ENCODE measurements at places on chromosomes 5 and 9.

GRCh38 chr9:98135558-98135934 lies 16.5 kb upstream of the TRIM14 start:
- no peak for DNase-seq

- no peak for DNase-seq
Observed at GRCh38 chr5:83162601-83163000, 85.3 kb downstream of the XRCC4 start.

DNA sequence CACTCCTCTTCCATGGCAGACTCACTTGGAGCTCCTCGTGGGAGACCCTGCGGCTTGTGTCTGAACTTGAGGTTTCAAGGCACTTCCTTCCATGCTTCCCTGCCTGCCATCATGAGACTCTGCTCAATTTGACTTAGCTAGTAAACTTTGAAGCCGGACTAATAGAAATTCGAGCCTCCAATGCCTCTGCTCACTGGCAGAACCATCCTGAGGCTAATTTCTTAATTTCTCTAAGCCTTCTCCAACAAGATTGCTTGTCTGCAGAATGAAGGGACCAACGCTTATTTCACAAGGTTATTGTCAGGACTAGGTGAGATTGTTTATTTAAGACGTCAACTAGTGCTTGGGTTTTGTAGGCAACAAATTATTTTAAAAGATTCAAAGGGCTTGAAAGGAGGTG lies 3.2 kb downstream of the POU4F3 start:
- DNase-seq, result no peak

DNA sequence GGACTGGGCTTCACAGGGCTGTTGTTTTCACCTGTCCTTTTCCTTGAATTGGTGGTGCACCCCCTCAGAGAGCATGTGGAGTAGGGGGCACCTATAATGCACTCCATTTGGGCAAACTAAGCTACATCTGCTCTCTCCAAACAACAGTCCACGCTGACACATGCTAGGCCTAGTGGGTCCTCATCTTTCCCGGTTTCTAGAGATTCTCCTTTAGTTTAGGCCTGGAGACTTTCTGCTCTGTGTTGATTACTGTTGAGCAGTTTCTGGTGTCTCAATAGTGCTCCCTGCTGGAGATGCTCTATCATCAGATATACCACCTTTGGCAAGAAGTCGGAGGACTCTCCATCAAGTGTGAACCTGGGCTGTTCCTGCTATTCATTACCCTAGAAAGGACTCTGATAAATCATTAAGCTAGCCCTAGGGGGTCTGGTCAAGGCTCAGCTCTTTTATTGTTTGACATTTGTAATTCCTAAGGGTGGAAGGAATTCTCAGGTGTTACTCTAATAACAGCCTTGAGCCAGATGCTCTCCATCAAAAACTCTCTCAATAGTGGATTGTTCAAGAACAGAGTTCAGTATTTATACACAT lies 64.0 kb upstream of the FYB1 start:
- DNase-seq, result no peak

- DNase-seq, result no peak
Observed at GRCh38 chr9:86242071-86242470, 17.4 kb downstream of the C9orf153 start.

GRCh38 chr5:61811052-61811451 lies 479.0 kb downstream of the ZSWIM6 start:
- no peak for DNase-seq

DNA sequence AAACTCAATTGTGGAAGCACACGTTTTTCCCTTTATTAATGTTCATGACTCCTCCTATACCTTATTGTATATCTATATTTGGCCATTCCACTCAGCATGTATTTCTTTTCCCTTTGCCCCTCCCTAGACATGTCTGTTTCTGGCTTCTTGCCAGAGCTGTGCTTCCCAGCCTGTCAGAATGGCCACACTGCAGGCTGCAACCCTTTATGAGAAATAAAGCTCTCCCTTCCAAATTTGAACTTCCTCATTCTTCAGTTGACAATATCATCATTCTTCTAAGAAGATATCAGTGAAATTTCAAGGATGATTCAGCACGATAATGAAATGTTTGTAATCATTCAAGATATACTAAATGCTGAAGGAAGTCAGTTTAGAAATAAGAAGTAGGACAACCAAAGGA lies 107.6 kb upstream of the PRSS3 start:
- DNase-seq, result no peak

DNA sequence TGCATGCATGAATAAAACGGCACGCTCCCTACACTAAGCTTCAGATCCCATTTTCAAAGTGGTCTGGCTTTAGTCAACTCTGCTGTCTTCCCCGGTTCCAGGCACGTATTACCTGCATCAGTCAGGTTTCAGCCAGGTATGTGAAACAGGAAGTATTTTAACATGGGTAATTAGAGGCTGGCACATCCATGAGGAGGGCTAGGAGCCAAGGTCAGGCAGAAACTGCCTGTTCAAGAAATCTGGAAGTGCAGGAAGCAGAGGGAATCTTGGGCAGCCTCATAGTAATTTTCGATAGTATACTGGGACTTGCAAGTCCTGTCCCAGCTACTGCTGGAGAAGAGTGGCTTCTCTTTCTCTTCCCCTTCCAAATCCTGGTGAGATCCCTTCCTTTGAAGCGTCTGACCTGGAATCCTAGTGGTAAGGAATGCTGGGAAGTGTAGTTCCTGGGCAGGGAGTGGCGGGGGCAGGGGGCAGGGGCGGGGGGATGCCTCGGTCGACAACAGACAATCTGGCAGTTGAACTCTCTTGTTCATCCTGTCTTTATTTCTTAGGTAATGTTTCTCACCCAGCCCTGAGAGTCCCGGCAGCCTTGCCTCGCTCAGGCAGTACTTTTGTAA lies 403.1 kb downstream of the TLE4 start:
- no peak for DNase-seq

GRCh38 chr9:21450733-21451394 lies 10.6 kb downstream of the IFNA1 start:
- DNase-seq, result no peak

- DNase-seq, result no peak
Observed at GRCh38 chr5:145324767-145325479, 510.2 kb downstream of the PRELID2 start.

- DNase-seq, result no peak
Observed at GRCh38 chr9:124261736-124262648, 4.2 kb downstream of the NEK6 start.

- no peak for DNase-seq
Observed at GRCh38 chr5:40991168-40991980, 79.8 kb downstream of the MROH2B start.

DNA sequence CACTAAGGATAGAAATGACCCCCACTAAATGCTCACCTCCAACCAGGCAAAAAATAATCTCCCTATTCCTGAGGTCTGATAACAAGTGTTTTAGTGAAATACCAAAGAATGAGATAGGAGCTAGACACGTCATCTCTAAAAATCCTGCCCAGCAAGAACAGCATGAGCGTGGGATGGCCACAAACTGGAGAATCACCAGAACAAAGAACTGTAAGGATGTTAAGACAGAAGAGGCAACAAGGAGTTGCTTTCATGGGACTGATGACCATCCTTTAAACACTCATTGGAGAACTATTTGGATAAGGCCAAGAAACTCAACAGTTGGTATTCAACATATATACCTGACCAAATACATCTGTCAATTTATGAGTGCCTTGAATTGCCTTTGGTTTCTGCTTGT lies 113.7 kb downstream of the RASEF start:
- no peak for DNase-seq

DNA sequence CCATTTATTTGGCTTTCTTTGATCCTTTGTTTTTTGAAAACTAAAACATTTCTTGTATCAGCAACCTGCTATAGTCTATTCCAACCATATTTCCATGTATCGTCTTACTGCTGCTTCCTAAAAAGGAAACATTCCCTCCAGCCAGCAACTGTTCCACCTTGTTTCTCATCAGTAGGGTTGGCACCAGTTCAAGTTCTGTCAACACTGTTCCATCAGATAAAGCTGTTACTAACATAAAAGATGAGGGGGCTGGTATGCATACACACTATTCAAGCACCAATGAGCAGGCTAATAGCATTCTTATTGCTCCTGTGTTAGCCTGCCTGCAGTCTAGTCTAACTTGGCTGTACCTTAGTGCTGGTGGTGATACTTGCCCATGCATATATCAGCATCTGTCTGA lies 178.3 kb downstream of the CWC27 start:
- no peak for DNase-seq

DNA sequence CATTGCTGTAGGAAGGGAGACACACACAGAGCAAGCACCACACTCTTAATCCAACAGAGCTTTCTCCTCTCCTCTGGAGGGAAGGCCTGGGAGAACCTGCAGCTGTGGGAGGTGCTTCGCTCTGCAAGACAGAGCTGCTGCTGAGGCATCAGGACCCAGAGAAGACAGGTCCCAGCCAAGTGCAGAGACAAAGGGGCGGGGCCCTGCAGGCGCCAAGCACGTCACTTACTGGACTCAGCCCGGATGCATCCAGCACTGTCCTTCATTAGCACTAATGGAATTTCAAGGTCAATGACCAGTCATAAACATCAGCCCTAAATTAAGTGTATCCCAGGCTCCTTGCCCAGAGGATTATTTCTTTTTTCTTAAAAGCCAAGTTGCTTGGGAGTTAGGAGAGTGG lies 337.1 kb upstream of the PANK3 start:
- DNase-seq, result no peak

GRCh38 chr5:2126512-2126911 lies 243.8 kb upstream of the IRX4 start:
- no peak for DNase-seq

DNA sequence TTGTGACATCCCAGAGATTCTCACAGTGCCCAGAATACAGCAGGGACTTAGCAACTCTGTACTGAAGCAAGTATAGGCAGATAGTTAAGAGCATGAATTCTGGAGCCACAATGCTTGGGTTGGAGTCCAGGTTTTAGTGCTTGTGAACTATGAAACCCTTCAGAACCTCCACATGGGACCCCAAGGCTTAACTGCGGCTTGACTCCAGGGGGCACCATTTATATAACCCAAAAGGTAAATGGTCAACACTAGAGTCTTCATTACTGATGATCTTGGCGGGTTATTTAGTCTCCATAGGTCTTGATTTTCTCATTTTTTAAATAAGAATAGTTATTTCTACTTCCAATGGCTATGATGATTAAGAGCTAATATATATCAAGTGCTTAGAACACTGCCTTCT lies 390.3 kb downstream of the TAF11L14 start:
- DNase-seq, result no peak

GRCh38 chr5:100519075-100519474 lies 16.1 kb upstream of the FAM174A start:
- no peak for DNase-seq

DNA sequence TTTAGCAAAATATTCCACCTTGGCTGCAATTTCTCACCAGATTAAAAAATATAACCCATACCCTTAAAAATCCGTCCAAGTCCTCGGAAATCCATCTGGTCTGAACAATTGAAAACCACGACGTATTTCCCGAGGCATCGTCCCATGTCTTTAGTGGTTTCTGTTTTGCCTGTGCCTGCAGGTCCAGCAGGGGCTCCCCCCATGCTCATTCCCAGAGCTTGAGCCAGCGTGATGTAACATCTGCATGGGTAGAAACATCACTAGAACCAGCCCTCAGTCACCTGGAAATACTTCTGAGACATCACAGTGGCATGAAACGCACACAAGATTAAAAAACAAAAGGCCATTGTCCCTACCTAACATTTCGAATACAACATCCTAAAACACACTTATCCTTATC lies 114.0 kb downstream of the DNAH5 start:
- no peak for DNase-seq

GRCh38 chr9:16100537-16101091 lies 547.8 kb downstream of the CCDC171 start:
- DNase-seq, result no peak

GRCh38 chr9:137785704-137786161 lies 91.8 kb upstream of the CACNA1B start:
- no peak for DNase-seq

GRCh38 chr5:107658528-107658927 lies 12.2 kb downstream of the EFNA5 start:
- no peak for DNase-seq

DNA sequence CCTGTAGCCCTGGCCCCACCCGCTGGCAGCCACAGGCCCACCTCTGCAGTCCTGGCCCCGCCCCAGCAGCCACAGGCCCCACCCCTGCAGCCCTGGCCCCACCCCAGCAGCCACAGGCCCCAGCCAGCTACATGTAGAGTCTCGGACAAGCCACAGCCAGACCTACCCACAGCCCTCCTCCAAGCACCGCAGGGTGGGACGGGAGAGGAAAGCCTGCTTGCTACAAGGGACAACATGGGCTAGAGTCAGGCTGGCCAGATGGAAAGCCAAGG lies 49.5 kb upstream of the SARDH start:
- no peak for DNase-seq

- no peak for DNase-seq
Observed at GRCh38 chr9:6667633-6668280, 22.2 kb upstream of the GLDC start.

DNA sequence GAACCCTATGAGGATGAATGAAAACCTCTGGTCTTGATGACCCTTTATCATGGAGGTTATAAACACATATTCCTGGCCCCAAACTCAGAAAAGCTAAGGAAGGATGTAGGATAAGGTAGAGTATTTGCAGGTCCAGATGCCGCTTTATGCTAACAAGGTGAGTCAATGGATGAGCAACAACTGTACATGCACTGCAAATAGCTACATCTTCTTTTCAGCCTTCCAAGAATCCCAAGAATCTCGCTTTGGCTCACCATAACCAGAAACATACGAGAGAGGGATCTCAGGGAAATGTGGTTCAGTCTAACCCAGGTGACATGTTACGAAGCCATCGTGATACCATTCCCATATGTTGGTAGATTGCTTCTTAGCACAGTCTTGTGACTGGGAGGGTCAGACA lies 152.3 kb upstream of the ANKH start:
- no peak for DNase-seq

- no peak for DNase-seq
Observed at GRCh38 chr9:123584202-123585176, 228.5 kb downstream of the CRB2 start.

DNA sequence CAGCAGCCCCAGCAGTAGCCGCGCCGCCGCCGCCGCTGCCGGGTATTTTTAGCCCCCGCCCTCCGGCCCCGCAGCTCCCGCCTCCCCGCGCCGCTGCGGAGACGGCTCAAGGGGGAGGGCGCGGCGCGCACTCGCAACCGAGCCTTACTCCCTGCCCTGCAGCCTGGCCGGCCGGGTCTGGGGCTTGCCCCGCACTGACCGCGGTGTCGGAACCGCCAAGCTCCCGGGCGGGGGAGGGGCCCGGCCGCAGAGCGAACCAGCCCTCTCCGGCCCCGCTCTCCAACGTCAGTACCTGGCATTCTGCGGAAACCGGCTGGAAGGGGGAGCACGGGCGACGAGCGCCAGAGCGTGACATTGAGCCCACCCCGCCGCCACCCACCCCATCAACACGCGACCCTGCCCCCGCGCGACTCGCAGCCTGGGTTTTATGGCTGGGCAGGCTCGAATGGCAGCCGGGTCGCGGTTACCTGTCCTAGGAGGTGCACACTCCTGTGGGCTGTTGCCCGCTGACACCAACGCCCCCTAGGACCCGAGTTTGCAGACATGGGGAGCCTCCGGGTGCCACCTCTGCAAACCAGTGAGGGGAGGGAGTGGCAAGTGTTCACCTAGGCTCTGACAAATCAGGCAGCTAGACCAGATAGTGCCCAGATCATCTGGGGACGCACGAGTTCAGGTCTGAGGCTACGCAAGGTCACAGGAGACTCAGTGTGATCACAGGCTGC lies at the start of gene ACSL6:
Gene ACSL6, minus strand, starts transcription at position 37 of the 722 bp plus-strand sequence. CDS start 105 bp downstream, outside the sequence.
- DNase-seq, result no peak
